ENCODE measurements at places on chromosomes 2 and 18. TPM values are rescaled to one million over a fixed set of nuclear protein-coding genes. Genes with fewer than 3 reads are reported as not detected.

WNT10A gene
- total RNA-seq: not detected

MGAT5 gene
- total RNA-seq: 59.1 TPM

CLHC1 gene
- total RNA-seq: 4.3 TPM

NEUROD1 gene
- total RNA-seq: not detected

BCL11A gene
- 9.5 TPM for total RNA-seq

IGFBP5 gene
- 313 TPM for total RNA-seq

GCKR gene
- 0.58 TPM for total RNA-seq

UGT1A6 gene
- not detected for total RNA-seq

ZBTB7C gene
- 7.8 TPM for total RNA-seq

CNGA3 gene
- total RNA-seq: 7.0 TPM

SERPINB5 gene
- 1.1 TPM for total RNA-seq

RPRM gene
- 2.6 TPM for total RNA-seq

DNA sequence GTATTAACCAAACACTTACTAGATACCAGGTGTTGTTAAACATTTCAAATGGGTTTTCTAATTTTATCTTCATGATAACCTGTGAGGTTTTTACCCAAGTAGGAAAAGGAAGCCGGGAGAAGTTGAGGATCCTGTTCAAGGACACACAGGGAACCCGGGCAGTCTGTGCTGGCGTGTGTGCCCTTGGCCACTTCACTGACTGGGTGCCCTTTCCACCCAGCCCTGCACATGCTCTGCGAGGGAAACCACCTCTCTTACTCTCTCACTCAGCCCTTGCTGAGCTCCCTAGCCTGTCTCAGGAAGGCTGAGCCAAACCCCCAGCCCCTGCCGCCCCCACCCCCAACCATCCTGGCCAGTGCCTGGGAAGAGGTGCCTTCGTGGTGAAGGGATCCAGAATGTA, 51.8 kb downstream of the TEX44 start:
- ATAC-seq: no peak

DNA sequence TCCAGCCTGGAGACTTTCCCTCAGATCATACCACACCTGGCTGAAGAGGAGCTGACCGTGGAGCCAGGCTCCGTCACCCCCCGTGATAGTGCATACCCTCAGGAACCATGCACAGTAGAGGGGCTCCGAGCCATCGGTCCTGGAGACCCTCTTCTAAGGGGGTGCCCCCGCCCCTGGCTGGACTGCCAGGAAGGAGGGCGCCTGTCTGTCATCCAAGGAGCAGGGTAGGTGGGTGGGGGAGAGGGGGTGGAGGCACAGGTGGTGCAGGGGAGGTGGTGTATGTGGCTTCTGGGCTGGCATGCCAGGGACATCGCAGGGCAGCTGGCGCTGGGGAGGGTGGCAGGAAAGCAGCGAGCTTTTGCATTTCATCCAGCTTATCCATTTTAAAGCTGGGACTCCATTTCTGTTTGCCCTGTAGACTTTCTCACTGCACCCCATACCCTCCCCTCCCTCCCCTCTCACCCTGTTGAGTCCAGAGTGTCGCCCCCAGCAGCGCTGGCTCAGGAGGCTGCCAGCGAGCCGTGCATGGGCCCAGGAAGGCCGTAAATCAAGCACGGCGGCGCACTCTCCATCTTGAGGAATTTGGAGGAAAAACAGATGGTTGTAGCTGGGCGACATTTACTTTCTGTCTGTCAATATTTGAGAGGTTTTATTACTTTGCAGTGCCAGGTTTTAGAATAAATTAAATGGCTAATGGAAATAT, 56.2 kb upstream of the HS6ST1 start:
- no peak for ATAC-seq

DNA sequence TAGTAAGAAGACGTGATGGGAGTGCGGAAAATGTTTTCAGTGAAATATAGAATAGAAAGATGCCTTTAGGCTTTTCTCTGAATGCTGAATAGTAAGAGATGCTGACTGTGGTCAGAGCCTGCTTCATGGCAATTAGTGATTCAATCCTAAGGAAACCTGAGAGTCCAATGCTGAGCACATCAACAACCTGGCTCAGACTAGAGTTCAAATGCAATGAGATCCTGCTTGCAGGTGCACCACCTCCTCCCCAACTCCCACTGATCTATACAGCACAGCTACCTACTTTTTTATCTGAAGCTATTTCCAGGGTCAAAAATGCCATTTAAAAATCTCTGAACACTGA, 65.4 kb downstream of the AAK1 start:
- no peak for ATAC-seq

DNA sequence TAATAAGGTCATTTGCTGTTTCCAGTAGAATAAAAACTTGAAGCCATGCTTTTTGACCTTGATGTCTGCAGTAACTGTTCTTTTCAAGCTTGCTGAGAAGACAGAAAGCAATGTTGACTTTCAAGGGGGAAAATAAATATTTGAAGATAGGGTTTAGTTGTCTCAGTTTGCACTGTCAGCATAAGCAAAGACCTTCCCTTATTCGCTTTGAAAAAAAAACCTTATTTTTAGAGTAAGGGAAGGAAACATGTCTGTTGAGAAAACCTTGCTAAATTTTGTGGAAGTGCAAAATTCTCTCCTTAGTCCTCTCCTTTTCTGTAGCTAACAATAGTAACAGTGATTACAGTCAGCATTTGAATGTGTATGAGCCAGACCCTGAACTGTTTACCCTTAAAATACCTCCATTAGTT, 43.1 kb downstream of the MAP4K4 start:
- ATAC-seq: no peak

GRCh38 chr18:5237083-5237722, 40.1 kb upstream of the AKAIN1 start:
- ATAC-seq: peak; percentile 60

GRCh38 chr2:223604231-223604630, 2.1 kb upstream of the SCG2 start:
- no peak for ATAC-seq

GRCh38 chr2:147657086-147658000, 187.5 kb upstream of the ACVR2A start:
- ATAC-seq: no peak

DNA sequence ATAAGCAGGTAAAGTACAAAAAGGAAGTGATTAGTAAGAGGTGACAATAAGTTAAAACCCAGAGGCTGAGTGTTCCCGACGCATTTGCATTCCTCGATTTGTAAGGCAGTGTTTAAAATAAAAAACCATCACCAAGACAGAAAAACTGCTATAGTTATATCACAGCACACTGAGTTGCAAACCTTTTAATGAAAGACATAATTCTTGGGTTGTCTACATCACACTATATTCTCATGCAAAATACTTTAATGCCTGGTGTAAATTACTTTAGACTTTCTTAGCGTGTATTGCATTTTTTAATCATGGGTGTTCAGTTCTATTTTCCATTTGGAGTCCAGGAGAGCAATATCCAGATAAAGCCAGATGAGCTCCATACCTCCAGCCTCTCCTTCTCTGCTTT, 458.5 kb downstream of the MTX2 start:
- no peak for ATAC-seq

DNA sequence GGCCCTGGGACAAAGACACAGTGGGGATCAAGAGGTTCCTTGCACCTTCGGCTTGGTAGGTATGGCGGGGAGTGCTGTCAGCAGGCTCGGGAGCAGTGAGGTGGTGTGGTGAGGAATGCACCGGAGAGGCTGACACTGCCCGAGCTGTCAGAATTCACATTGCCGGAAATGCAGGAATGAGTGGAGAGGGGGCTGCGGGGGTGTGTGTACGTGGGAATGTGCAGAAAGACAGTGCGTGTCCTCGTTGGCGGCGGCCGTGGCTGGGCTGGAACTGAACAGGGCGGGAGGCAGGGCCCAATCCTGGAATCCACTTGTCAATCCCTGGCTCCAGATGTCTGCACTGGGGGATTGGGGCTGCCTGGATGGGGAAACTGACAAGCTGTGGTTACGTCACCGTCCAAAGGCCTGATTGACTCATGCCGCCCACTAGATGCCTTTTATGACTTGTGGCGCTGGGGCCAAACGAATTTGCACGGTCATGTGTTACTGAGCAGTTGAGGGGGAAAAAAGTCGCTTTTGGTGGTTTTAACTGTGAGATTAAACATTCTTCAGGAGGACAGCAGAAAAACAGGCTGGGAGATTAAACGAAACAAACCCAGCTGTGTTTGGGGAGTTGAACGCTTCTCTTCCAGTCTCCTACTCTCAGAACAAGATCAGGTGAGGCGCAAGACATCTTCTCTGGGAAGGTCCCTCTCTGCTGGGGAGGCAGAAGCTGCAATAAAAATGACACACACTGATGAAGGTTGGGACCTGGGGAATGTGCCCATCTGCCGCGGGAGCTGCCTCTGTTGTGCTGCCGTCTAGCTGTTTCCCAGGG, 189.4 kb upstream of the GLI2 start:
- peak; percentile 74 for ATAC-seq

DNA sequence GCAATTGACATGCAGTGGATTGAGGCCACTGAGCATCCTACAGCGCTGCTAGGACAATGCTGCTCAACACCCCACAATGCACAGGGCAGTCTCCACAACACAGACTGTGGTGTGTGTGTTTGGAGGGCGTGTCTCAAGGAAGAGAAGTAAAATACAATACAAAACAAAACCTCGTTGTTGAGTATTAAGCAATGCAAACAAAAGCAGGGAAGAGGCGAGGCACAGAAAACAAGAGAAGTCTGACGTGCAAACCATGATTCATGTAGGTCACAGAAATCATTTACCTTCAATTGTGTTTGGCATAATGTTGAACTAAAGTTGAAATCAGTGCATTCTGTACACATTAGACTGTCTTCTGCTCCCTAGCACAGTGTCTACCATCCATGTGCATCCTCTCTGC, 260.9 kb downstream of the PHLPP1 start:
- no peak for ATAC-seq

DNA sequence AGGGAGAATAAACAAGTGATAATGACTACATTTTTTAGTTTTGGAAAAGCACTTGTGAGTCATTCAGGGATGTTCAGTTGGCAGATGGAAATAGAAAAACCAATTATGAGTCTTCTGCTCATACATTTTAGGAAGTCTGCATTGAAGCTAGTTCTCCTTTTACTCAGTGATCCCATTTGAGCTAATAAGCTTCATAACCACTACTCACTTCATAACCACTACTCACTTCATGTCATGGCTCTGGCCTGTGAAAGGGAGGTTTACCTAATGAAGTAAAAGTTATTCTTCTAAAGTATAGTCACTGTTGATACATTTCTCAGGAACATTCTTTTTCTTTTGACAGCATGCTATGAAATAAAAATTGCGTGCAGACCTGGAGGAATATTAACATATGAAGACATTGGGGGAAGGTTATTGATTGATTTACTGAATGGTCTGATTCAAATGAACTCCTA, 948.7 kb downstream of the TSN start:
- no peak for ATAC-seq

DNA sequence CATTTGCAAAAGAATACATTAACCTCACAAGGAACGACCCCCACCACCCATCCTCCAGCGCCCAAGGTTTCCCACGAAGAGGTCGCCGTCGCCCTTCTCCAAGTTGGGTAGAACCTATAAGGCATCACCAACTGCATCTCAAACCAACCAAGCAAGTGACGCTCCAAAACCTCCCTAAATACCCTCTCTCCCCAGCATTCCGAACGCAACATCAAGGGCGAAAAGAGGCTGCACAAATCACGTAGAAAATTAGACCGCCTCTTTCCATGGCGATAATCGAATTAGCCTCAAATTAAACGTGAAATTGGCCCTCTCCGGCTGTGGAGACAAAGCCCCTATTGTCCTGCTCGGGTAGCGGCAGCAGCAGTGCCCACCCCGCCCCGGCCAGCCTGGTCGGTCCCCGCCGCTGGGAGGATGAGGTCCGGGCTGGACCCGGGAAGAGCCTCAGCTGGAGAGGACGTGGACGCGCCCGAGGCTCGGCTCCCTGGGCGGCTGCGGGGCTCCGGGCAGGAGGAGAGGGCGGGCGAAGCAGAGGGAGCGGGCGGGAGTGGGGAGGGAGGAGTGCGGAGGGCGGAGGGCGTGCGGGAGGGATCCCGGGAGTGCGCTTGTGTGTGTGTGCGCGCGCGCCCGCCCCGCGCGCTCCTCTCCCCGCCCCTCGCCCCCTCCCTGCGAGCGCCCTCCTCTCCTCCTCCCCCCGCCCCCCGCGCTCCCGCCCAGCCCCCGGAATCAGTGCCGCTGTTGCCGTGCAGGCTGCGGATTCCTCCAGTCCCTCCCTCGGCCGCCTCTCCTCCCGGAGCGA, at the start of gene SPTBN1:
TSS of gene SPTBN1 (plus strand) at position 765 of the 799 bp plus-strand sequence. CDS start 70,092 bp downstream, outside the sequence.
- ATAC-seq: peak; percentile 94

- no peak for ATAC-seq
These were observed 25.5 kb downstream of the ITPRID2 start for GRCh38 chr2:181916726-181917718.

GRCh38 chr2:150732064-150732463, 244.6 kb upstream of the RND3 start:
- ATAC-seq: no peak

GRCh38 chr2:121943285-121943684, 187.8 kb downstream of the TSN start:
- ATAC-seq: no peak

GRCh38 chr2:44498551-44498950, 136.8 kb downstream of the CAMKMT start:
- ATAC-seq: no peak

- ATAC-seq: no peak
These were observed 150.9 kb downstream of the ATAD2B start for GRCh38 chr2:23776021-23776420.

DNA sequence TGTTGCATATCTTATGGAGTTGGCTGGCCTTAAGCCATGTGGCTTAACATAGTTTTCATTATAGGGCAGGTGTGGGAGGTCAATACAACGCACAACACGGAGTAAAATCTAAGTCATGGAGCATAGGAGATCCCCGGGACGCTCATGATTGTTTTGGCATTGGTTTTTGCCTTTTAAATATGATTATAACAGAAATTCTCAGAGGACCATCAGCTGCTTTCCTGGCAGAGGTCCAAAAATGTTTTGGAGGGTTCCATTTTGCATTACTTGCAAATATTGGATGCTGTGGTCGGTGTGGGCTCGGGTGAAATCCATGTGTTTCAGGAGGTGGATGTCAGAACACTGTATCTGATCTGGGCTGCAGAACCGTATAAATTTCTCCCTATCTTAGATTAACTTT, 3.4 kb downstream of the NCOA1 start:
- no peak for ATAC-seq

Data from gastroesophageal sphincter (tissue), 4 donors.